ENCODE measurements at places on chromosomes 1 and 21.

GRCh38 chr1:195373856-195374255, 1234.4 kb downstream of the KCNT2 start:
- DNase-seq: no peak

- DNase-seq: peak; percentile 70
Measured at GRCh38 chr1:1907098-1907736, 7.8 kb upstream of the CALML6 start.

DNA sequence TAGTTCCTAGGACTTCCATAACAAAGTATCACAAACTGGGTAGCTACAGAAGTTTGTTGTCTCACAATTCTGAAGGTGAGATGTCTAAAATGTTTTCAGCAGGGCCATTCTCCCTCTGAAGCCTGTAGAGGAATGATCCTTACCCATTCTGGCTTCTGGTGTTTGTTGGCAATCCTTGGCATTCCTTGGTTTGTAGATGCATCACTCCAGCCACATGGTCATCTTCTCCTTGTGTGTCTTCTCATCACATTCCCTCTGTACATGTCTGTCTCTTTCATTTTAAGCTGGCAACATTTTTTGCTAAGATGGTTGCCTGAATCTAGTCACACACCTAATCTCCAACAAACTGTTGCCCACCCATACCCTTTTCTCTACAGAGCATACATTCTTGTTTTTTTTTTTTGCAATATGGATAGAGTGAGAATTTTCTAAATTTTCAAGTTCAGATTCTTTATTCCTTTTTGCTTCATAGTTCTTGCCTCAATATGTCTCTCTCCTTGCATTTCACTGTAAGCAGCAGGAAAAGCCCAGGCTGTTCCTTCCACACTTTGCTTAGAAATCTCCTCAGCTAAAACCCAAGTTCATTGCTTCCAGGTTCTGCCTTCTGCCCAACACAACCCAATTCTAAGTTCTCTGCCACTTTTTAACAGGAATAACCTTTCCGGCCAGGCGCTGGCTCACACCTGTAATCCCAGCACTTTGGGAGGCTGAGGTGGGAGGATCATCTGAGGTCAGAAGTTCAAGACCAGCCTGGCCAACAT, 18.3 kb downstream of the ZBED6 start:
- no peak for DNase-seq

DNA sequence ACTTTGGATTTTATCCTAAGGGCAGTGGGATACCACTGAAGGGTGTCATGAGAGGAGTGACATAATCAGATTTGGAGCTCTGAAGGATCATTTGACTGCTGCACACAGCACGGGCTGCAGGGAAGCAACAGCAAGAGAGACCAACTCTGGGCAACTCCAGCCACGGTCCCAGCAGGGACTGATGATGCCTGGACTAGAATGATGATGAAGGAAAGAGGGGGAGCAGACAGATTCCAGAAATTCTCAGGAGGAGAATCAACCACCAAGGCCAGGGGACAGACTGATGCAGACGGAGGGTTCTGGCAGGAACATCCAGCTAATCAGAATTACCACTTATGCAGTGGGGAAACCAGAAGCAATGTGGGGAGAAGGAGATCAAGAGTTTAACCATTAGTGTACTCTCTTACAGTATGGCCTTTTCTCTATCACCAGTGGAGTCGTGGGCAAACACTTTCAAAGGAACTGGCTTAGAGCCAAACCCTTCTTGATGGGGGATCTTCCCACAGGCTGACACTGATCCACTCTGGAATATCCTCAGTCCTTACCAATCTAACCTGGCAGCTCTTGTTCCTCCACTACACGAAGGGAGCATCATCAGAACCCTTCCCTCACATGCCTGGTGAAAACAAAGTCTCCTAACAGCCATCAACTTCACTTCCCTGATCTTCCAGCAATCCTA, 3.3 kb downstream of the URB1 start:
- DNase-seq: no peak

DNA sequence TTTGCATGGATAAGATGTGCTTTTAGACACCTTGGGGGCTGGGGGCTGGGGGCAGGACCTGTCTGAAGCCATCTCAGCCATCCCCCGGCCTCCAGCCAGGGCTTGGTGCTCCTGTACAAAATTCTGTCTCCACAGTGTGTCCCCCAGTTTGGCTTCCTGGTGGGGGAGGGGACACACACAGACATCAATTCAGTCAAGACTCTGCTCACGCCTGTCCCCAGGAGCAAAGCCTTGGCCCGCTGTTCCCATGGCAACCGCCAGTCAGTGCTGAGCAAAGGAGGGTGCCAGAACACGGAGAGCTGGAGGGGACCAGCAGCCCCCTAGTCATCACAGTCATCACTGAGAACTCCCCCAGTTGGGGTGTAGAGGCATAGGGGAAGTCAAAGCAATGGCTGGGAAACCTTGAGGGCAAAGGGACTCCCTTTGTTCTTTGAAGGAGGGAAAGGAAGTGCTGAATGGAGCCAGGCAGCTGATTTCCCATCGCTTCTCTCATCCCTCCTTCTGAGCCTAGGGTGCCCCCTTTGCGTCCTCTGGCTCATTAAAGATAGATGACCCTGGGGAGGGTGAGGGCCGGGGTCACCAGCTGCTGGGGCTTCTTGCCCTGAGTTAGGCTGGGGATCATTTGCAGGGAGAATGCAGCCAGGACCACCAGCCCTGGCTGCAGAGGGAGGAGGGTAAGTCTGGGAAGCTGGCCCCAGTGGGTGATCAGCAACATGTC, 134.9 kb upstream of the IPO9 start:
- DNase-seq: no peak

GRCh38 chr1:52592637-52593323, 9.4 kb upstream of the GPX7 start:
- DNase-seq: no peak

DNA sequence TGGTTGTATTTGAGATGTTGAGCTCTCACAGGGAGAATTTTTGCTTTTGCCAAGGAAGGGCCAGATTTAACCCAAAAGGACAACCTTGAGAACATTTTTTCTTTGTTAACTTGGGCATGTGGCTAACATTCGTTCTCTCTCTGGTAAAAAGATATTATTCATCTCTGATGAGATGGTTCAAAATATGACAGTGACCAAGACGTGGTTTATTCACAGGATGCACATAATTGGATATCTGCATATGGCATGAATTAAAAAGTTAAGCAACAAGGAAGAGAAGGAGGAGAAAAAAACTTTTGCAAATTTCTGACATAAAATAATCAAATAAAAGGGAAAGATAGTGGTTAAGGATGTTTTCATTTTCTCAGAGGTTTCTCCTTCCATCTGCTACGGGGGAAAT, 43.1 kb upstream of the BCL10 start:
- DNase-seq: no peak

- no peak for DNase-seq
Measured at GRCh38 chr1:16246961-16247360, 10.0 kb upstream of the CPLANE2 start.

- DNase-seq: no peak
Measured at GRCh38 chr1:157099633-157100009, at the start of gene ETV3L. TSS of gene ETV3L (minus strand) at chr1:157099808. CDS start at chr1:157099523, 285 bp downstream.

DNA sequence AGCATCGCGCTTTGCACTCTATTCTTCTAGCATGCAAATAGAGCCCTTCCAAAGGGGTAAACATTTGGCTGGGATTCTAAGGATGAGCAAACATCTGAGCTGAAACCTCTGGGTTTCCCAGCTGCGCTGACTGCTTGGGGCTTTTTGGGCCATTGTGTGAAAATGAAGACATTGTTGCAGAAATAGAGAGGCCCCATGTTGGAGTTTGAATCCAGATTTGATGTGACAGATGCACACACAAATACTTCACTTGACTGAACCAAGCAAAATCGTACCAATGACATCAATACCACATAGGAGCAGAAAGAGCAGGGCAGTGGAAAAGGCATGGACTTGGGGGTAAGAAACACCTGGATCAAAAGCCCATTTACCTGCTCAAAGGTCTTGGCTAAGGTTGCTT, 144.6 kb upstream of the HMGB4 start:
- DNase-seq: no peak

DNA sequence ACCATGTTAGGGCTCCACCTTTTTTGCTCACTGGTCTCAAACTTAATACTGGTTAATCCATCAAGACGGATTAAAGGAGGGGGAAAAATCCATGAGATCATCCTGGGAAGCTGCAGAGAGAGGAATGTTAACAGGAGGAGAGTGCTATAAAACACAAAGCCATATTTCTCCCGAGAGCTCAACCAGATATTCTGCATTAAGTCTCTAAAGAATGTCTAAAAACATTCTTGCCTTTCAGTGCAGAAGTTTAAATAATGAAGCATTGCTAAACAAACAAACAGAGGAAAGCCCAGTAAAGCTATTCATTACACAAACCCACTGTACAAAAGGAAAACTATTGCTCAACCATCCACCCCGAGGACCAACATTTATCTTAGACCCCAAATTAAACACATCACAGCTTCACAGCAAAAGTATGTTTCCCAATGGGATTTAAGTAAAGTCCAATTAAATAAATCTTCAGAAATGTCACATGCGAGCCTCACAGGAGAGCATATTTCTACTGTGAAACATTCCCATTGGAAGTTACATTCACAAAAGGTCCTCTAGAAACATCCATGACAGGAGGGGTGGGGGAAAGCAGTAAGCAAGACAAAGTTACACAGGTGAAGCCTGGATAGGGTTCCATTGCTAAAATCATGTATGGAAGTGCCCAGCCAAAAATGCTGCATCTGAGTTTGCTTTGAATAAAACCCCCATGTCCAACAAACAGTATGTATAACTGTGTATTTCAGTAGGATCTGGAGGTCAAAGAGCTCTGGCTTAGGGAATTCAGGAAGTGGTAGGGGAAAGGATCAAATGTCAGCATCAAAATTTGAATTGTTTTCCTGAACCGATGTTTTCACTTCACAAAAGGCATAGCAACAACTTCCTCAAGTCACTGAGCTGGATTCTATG, 23.3 kb downstream of the DUSP10 start:
- no peak for DNase-seq

GRCh38 chr1:10830961-10831668, 34.7 kb upstream of the CASZ1 start:
- peak; percentile 64 for DNase-seq

GRCh38 chr1:5968161-5968736, 24.0 kb downstream of the NPHP4 start:
- no peak for DNase-seq

- DNase-seq: no peak
Measured at GRCh38 chr1:60762176-60762575, 320.2 kb upstream of the NFIA start.

DNA sequence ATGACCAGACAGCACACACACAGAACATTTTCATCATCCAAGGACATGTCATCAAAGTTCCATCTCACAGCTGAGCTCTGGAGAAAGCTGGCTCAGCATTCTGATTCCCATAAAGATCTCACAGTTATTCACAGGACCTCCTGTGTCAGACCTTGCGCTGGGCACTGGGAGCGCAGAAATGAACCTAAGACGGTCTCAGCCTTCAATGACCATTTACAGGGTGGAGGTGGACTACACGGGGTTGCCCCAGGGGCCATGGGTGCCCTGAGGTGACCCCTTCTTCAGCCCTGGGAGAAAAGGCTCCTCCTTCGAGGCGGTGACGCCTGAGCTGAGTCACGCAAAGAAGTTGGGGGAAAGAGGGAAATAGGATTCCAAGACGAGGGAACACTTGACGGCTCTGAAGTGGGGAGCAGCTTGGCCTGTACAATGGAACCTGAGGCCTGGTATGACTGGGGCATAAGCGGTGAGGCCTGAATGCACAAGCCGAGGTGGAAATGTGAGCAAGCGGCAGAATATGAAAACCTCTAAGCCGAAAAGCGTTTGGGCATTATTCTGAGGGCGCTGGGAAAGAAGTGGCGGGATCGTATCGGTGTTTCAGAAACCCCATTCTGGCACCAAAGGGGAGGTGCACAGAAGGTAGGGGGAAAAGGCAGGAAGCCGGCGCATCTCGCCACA, 797 bp downstream of the CC2D1B start:
- DNase-seq: peak; percentile 67

- DNase-seq: no peak
Measured at GRCh38 chr1:102967786-102968185, 140.5 kb downstream of the COL11A1 start.

- peak; percentile 76 for DNase-seq
Measured at GRCh38 chr1:109225711-109226445, 12.2 kb downstream of the SARS1 start.

- no peak for DNase-seq
Measured at GRCh38 chr1:7558041-7558461, 213.0 kb upstream of the VAMP3 start.

GRCh38 chr1:171988243-171988885, 147.1 kb downstream of the DNM3 start:
- DNase-seq: no peak

DNA sequence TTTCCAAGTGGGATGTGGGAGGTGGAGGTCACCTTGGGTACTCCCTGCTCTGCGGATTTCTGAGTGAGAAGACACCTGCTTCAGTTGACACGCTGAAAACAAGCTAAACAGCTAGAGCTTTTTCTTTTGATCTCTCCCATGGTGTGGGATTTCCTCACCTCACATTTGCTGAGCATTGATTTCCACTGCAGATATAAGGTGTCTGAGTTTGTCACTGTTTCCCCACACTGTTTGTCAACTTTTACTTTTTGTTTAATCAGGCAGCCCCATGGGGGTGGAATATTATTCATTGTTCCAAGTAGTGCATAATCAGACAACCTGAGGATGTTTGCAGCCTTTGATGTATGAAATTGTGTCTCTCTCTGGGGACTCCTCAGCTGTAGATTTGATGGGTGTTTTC, 49.5 kb downstream of the FASLG start:
- DNase-seq: no peak

- DNase-seq: no peak
Measured at GRCh38 chr1:914131-914890, 9.4 kb upstream of the SAMD11 start.

- DNase-seq: no peak
Measured at GRCh38 chr1:11650331-11650991, 3.8 kb downstream of the FBXO2 start.

- DNase-seq: no peak
Measured at GRCh38 chr1:66931590-66931989, 6.8 kb downstream of the MIER1 start.

DNA sequence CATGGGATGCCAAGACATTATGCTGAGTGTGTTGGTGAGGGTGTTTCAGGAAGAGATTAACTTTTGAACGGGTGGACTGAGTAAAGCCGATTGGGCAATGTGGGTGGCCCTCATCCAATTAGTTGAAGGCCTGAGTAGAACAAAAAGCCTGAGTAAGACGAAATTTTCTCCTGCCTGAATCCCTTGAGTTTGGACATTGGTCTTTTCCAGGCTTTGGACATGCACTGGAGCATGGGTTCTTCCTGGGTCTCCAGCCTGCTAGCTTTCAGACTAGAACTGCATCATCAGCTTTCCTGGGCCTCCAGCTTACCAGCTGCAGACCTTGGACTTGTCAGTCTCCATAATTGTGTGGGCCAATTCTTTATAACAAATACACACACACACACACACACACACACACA, 63.6 kb downstream of the NIBAN1 start:
- DNase-seq: no peak

Data from RWPE1 (cell line).